ENCODE measurements at places on chromosomes 7 and 10.

GRCh38 chr10:1563028-1563427 lies 174.3 kb downstream of the ADARB2 start:
- no peak for DNase-seq

DNA sequence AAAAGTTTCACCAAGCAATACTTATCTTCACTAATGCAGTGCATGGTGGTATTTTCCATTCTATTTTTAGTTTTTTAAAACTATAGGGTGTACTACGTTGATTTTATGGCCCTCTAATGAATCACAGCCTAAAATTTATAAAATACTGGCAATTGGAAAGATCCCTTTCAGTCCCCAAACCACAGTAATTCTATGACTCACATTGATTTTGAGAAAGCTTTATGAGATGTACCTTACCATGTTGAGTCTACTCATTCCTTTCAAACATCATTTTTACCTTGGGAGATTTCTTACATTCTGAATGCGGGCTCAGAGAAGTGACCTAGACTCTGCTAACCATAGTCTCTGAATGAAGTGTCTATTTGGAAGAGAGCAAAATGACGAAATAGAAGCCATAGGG lies 141.6 kb downstream of the GPR85 start:
- DNase-seq = no peak

DNA sequence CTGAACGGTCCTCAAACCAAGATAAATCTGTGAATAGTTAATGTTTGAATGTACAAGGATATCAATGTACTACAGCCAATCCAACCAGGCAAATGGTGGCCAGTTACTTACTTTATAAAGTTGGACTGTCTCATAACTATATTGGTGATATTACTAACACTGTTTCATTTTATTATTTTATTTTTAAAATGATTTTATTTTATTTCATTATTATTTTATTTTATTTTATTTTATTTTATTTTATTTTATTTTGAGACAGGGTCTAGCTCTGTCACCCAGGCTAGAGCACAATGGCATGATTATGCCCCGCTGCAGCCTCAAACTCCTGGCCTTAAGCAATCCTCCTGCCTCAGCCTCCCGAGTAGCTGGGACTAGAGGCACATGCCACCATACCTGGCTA lies 6.8 kb downstream of the IL15RA start:
- DNase-seq = peak; percentile 4

DNA sequence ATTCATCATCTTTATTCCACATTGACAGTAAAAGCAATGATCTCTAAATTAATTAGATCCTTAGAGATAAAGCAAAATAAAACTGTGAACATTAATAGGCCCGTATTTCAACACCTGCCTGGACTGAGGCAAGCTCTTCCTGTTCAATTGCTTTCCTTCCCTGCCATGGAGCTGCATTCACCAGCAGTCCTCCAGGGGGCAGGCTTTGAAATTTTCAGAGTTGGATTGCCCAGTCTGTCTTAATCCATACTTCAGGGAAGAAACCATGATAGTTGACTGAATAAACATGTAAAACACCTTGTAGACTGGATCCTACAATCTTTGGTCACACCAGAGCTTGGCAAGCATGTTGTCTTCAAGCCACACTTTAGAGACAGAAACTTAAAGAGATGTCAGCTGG lies 936.6 kb downstream of the NRG3 start:
- no peak for DNase-seq

DNA sequence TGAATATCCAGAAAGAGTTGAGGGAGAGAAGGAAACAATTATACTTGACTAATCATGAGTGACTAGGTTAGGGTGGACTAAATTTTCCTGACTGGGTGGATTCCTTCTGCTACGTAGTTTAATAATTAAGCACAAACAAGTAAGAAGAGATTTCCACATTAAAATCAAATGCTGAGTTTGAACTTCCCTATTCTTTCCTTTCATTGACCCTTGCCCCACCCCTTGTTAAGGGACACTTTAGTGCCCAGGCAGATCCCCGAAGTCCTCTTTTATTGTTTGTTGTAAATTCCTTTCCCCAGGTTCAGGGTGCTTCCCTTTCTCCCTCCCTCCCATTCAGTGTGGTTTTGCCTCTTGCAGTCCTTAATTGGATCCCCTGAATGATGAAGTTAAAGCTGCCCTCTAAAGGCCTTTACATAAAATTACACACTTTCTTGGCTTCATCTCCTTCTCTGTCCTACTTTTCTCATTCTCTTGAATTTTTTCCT lies 8.8 kb upstream of the SPAM1 start:
- no peak for DNase-seq

- no peak for DNase-seq
These were observed 41.5 kb downstream of the PTN start for GRCh38 chr7:137302081-137302480.

DNA sequence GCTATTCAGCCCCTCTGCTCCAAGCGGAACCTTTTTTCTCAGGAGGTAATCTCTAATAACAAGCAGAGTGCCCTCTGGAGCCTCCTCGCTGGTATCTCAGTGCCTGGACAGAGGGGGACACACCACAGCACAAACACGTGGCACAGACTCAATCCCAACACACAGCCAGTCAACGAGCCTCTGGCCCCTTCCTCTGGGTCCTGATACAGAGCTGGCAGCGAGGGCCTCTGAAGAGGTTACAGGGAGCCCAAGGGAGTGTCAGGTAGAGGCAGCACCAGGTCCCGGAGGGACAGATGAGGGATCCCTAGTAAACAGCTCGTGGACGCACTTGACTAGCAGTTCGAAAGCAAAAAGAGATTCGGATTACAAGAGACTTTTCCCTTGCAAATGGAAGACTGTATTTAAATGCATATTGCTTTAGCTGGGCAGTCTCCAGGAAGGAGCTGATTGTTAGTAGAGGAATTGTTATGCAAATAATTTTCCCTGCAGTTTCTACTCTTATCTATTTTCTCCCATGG lies 14.1 kb downstream of the CXCL12 start:
- DNase-seq = no peak

DNA sequence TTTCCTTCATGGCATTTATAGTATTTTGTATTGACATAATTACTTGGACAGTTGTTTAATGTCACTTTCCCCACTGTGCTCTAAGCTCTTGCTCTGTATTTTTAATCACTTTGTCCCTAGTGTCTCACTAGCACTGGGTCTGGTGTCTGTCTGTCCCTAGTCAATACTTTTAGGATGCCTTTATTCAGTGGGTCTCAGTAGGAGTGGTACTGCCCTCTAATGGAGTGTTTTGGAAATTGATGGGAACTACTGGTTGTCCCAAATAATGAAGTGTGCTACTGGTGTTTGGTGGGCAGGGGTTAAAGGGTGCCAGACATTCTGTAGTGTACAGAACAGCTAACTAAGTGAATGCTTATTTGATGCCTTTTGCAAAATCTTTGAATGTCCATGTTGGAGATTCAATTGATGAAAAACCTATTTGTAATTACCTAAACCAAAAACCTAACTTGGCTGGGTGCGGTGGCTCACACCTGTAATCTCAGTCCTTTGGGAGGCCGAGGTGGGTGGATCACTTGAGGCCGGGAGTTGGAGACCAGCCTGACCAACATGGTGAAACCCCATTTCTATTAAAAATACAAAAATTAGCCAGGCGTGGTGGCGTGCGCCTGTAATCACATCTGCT lies 33.3 kb downstream of the CDK14 start:
- DNase-seq = no peak

- no peak for DNase-seq
These were observed 35.8 kb downstream of the TAX1BP1 start for GRCh38 chr7:27775782-27776181.

DNA sequence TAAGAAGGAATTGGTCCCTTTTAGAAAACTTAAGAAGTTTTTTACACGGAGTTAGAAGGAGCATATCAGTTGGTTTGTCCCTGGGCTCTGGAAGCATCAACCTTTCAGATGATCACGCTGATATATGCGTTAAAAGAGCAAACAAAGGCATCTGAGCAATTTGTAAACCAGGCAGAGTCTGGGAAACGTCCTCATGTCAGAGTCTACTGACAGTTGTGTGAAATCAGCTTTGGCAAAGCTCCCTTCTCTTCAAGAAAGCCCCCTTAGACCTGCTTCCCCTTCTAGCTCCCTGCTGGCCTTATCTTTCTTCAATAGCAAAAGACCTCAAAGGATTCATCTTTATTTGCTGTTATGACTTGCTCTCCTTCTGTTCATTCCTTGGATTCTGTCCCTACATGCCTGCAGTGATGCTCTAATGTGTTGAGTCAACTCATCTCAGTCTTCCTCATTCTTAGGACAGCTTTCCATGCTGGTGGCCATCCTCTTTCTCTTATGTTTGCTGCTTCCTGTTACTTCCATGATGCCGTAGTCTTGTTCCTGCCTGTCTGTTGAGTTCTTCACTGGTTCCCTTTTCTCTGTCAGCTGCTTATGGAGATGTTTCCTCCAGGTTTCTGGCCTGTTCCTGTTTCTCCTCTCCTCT lies 106.5 kb upstream of the BMPER start:
- no peak for DNase-seq

- no peak for DNase-seq
These were observed 58.1 kb upstream of the CTTNBP2 start for GRCh38 chr7:117931314-117931713.

DNA sequence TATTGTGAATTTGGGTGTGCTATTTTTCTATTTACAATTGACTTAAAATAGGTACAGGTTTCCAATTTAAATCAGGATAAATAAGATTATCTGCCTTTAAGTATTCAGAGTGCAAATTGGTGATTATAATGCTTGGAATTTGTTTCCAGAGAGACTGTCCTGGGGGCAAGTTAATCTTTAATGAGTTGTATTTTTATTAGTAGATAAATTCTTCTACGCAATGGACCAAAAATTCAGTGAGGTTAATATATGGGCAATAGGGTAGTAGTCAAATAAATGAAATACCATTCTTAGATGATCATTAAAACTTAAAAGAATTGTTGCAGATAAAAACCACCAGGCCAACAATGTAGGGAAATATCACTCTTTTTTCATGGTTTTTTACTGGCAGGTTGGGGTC lies 3.4 kb downstream of the BICC1 start:
- no peak for DNase-seq

DNA sequence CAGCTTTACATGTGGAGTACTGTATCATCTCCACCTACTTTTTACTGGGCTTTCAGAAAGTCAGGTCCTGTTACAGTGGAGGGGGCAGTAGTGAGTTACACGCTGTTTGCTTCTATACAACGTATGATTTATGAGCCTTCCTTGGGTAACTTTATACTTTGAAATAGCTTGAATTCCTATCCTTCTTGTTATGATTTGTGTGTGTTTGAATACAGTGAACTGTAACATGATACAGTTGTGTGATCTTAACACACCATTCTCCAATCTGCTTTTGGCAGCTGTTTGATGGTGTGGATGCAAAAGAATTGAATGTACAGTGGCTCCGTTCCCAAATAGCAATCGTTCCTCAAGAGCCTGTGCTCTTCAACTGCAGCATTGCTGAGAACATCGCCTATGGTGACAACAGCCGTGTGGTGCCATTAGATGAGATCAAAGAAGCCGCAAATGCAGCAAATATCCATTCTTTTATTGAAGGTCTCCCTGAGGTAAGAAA lies 41.7 kb downstream of the SP8 start:
- no peak for DNase-seq

DNA sequence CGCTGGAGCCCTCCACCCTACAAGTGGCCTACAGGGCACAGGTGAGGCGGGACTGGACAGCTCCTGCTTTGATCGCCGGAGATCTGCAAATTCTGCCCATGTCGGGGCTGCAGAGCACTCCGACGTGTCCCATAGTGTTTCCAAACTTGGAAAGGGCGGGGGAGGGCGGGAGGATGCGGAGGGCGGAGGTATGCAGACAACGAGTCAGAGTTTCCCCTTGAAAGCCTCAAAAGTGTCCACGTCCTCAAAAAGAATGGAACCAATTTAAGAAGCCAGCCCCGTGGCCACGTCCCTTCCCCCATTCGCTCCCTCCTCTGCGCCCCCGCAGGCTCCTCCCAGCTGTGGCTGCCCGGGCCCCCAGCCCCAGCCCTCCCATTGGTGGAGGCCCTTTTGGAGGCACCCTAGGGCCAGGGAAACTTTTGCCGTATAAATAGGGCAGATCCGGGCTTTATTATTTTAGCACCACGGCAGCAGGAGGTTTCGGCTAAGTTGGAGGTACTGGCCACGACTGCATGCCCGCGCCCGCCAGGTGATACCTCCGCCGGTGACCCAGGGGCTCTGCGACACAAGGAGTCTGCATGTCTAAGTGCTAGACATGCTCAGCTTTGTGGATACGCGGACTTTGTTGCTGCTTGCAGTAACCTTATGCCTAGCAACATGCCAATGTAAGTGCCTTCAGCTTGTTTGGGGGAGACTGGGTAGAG lies at the start of gene COL1A2:
Gene COL1A2 (plus strand): TSS at position 459 of the 704 bp plus-strand sequence. CDS start 137 bp downstream, at position 596.
- DNase-seq = no peak

GRCh38 chr7:24517166-24517565 lies 56.1 kb upstream of the PALS2 start:
- no peak for DNase-seq

- no peak for DNase-seq
These were observed 262.9 kb downstream of the SNX13 start for GRCh38 chr7:17677408-17677807.

GRCh38 chr7:142870566-142871259 lies 14.8 kb downstream of the TRPV6 start:
- no peak for DNase-seq

GRCh38 chr10:88097092-88097516 lies 233.7 kb downstream of the PTEN start:
- DNase-seq = no peak

- DNase-seq = no peak
These were observed 1.3 kb downstream of the LIMK1 start for GRCh38 chr7:74084722-74085578.

DNA sequence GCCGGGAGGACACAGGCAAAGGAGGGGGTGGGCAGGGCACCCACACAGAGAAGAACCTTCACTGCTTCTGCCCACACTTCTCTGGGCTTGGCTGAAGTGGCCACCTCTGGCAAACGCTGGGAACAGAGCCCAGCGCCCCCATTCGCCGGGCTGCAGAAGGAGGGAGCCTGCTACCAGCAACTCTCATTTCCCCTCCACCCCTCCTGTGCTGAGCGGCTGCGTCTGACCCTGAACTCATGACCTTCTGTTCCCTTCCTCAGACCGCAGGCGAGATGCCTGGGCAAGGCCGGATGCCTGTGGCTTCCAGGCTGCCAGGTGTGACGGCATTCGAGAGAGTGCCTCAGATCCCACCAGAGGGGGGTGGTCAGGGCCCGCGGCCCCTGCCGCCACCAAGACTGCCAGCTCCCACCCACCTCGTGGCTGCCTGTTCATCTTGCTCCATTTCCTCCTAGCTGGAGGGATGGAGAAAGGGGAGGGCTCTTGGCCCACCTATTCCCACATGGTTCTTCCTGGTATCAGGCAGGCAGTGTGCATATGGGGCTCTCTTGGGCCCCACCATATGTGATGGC lies 19.8 kb downstream of the DNAJB12 start:
- peak; percentile 73 for DNase-seq

DNA sequence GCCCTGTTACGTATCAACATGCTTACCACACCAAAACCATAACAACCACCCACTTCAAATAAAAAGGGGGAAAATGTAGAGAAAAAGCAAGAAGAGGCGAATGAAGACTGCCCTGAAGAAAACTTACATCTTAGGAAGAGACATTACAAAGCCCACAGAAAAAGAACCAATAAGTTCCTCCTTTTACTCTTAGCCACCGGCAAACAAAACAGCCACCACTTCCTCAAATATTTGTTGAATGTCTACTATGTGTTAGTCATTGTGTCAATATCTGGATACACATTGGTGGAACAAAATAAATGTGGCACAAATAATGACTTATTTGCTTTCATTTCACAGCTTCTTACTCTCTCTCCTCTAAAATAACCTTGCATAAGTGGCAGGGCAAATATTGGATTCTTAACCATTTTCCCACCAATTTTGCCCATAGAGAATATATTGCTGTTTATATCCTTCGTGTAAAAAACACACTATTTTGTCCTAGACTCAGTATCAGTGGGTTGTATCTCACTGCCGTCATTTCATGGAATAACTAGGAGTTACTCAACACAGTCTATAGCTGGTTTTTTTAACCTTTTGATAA lies 106.8 kb downstream of the ANK3 start:
- no peak for DNase-seq
